Dermis blood vessel endothelial cell (primary cell): ENCODE measurements at places on chromosomes 7 and 10.

GRCh38 chr7:5689118-5689517 lies 92.3 kb downstream of the RNF216 start:
- no peak for DNase-seq

GRCh38 chr10:122955892-122956291 lies 1.9 kb upstream of the C10orf88 start:
- no peak for DNase-seq

- no peak for DNase-seq
Observed at GRCh38 chr7:71019706-71020105, 112.2 kb upstream of the GALNT17 start.

- peak; percentile 75 for DNase-seq
Observed at GRCh38 chr7:130901209-130901783, 167.3 kb upstream of the KLF14 start.

DNA sequence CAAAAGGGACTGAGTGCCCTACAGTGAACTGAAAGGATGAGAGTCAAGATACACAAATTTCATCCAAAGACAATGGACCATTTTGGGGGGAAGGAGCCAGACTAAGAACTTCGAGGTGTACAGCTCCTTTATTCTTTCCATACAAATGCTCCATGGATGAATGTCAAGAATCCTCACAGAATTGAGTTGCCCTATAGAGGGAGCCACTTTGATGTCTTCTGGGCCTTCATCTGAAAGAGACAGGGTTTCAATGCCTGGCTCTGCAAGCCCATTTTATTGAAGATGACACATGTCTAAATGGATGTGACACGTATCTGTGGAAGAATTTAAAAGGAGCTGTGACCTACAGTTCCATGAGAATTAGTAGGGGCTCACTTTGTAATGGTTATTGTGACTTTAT lies 32.0 kb upstream of the NRG3 start:
- DNase-seq, result no peak

DNA sequence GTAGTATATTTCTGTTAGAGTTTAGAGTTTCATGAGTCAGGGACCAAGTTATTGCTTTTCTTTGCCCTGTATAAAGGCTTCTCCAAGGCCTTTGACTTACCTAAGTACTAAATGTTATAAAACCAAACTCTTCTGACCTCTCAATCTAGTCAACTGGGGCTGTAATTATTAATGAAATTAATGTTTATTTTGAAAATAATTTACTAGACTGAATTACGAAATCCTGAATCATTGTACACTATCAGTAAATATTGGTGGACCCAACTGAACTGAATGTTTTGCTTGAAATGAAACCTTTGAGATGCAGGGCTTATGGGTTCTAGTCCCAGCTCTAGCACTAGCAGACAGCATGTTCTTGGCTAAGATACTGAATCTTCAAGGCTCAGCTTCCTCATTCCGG lies 1.7 kb upstream of the CYP2C9 start:
- DNase-seq, result no peak

DNA sequence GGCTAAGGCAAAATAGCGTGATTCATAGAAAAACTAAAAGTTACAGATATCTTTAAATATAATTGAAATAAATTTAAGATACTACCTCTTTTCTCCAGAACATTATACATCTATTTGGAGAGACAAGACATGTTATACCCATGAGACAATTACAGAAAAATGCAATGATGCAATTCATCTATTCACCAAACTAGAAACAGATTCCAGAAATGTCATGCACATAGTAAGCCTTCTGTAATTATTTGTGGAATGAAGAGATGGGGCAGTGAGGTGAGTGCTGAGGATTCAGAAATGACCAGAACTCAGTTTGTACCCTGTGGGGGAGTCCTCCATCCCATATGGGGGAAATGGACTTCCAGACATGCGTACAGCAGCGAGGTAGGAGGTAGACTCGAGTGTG lies 99.4 kb downstream of the MKX start:
- no peak for DNase-seq

GRCh38 chr7:17401791-17402627 lies 103.6 kb downstream of the AHR start:
- no peak for DNase-seq

- no peak for DNase-seq
Observed at GRCh38 chr7:70047891-70048448, 449.7 kb downstream of the AUTS2 start.

- DNase-seq, result no peak
Observed at GRCh38 chr10:50961297-50961696, 75.9 kb upstream of the A1CF start.

- DNase-seq, result no peak
Observed at GRCh38 chr7:158286210-158286609, 301.4 kb downstream of the PTPRN2 start.

DNA sequence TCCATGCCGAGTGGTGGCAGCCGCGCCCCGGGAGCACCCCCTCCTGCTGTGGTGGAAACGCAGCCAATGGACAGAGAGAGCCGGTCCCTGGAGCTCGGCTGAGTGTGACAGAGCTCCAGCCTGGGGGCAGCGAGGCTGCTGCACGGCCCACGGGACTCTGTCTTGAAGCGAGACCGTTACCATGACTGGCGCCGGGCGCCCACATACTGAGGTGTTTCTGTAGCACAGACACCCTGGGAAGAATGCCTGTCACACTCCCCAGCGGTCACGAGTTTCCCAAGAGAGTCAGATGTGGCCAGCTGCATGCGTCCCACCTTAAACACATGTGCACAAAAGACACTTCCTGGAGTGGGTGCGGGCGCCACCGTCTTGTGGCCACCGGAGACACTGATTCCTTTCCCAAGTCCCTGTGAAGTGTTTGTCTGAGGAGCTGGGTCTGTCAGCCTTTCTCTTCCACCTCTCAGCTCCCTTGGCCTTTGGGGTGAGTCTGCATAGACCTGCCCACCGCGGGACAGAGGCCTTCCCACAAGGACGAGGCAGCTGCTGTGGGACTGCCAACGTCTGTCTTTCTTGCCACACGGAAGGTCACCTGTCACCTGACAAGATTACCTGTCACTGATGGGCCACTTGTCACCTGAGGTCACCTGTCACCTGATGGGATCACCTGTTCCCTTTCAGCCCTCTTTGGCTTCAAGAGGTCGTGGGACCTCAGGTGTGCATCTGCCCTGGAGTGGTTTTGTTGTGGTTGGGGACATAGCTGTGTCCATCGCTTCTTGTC lies 94.6 kb downstream of the DNAJB6 start:
- DNase-seq, result no peak

DNA sequence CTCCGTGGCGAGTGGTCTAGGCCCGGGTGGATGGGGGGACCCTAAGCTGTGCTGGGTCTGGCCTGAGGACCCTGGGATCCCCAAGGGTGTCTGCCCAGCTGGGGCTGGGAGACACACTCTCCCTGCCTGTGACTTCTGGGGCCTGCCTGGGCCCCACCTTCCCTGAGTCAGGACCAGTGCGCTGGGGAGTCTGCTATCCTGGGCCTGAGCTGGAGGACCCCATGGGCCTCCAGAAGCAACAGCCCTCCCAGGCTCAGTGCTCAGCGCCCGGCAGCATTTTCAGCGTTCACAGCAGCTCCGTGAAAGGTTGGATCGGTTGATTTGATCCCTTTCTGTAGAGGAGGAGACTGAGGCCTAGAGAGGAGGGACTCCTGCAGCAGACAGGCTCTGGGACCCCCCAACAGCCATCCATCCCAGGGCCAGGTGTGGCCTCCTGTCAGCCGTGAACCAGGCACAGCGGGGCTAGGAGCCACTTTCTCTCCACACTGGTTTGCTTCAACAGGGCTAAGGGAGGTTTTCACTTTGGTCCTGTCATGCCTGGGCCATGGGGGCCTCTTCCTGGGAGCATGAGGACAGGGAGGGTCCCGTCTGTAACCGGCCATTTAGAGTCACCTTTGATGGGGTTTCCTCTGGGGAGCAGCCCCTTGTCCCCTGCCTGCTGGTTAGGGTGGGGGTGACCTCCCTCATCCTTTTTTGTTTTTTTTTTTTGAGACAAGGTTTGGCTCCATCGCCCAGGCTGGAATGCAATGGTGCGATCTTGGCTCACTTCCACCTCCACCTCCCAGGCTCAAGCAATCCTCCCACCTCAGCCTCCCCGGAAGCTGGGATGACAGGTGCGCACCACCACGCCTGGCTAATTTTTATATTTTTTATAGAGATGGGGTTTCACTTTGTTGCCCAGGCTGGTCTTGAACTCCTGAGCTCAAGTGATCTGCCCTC lies 12.4 kb downstream of the FOXL3 start:
- no peak for DNase-seq

DNA sequence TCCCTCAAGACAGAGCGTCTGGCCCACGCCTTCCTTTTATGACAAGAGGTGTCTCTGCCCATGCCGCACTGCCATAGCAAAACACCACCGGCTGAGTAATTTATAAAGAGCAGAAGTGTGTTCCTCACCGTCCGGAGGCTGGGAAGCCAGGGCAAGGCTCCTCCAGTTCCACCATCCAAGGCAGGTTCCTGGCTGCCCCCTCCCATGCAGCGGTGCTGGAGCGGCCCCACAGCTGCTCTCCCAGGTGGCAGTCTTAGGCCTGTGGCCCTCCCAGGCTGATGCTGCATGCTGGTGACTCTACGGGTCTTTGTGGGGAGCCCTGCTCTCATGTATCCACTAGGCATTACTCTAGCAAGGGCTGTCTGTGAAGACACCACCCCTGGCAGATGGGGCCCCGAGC lies 113.1 kb downstream of the TCERG1L start:
- no peak for DNase-seq

DNA sequence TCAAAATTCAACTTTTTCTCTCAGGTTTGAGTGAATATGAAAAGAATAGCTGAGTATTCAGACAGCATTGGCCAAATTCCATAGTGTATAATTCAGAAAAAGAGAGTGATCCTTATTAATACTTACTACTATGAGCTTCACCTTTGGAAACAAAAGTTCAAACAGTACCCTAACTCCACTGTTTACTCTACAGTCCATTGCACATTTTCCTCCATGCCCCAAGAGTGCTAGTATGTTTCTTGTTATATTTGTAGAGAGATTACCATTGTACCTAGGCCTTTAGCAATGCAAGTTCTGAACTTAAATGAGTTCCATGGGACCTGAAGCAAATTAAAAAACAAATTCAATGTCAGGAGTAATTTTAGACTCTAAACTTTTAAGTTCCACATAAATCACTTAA lies 48.1 kb downstream of the MAGI2 start:
- no peak for DNase-seq

DNA sequence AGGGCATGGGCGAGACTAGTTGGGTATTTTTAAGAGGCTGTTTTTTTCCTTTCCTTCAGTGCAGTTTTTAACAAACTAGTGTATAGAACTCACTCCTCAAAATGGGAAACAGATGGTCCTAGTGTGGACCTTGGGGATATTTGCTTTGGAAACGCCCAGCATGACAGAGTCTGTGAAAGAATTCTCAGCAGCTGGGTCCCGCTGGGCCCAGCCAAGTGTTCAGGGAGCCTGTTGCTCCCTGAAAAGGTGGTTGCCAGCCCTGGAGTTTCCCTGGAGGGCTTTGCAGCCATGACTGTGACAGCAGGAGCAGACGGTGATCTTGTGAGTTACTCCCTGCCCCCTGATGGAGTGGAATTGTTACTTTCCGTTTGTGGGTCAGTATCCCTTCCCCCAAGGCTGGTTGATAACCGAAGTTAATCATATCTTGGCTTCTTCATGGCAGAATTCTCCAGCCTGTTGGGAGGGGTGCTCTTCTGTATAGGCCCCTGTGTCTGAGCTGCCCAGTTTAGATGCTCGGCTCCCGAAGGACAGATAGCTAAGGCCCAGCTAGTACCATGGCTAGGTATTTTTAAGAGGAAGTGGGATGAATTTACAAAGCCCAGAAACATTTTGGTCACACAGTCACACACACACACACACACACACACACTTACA lies 278.6 kb upstream of the HABP2 start:
- DNase-seq, result no peak

DNA sequence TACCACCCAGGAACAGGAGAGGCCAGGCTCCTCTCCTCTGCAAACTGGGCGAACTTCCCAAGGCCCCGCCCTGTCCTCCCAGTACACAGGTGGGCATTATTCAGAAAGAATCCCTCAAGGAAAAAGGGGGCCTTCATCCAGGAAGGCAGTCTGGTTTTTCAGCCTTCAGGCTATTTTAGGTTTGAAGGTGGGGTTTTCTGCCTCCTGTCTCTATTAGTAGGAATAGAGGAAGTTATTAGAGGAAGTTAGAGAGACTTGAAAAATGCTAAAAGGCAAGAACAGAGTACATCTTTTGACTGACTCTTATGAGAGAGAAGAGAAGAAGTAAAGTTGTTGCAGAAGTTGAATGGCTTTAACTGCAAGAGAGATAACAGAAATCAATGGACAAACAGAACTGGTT lies 250.9 kb upstream of the SORCS1 start:
- no peak for DNase-seq

DNA sequence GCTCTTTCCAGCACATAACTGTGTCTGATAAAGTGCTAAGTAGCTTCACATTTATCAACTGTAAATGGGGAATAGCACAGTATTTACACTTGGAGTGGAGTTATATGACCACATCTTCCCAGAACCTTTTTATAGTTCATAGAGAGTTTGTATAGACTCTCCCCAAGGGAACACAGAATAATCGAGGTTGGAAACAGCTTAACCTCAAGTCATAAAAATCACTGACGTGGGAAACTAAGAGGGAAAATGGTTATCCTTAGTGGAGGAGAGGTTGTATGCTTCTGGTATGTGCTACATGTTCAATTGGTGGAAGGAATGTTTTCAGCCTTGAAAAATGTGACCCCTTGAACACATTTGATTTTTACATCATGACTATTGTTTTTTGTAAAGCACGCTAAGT lies 167.9 kb upstream of the KIAA1217 start:
- DNase-seq, result no peak

DNA sequence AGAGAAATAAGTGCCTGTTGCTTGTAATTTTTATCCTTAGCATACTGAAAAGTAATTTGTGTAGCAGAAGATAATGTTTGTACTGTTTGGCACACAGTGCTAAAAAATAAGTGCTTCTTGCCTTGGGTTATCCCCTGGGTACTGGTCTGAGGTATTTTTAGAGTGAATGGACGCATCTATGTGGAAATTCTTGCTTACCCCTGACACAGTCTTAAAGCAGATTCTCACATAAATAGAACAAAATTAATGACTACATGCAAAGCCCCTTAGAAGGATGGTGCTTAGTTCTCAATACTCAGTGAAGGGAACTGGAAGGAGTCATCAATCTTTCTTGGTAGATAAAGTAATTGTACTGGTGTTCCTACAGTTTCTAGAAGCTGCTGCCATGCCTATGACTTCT lies 548.6 kb downstream of the ARL4A start:
- DNase-seq, result no peak
